ENCODE measurements at places on chromosomes 2 and 18.

GRCh38 chr2:152611458-152612231 is 105.6 kb downstream of the PRPF40A start:
- no peak for DNase-seq

DNA sequence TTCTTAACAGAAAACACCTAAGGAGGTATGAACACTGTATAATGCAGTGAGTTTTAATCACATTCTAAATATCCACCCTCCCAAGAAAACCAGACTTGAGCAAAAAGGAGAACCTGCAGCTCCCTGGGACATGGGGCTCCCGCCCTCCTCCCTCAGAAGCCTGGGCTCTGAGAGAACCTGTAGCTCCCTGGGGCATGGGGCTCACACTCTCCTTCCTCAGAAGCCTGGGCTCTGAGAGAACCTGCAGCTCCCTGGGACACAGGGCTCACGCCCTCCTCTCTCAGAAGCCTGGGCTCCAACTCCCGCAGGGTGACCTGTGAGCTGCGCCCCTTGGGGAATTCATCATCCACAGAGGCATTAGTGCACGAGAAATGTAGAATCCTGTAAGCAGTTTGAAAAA is 222.9 kb downstream of the SNTG2 start:
- DNase-seq, result no peak

GRCh38 chr2:86414996-86415395 is 26.2 kb upstream of the KDM3A start:
- DNase-seq, result no peak

DNA sequence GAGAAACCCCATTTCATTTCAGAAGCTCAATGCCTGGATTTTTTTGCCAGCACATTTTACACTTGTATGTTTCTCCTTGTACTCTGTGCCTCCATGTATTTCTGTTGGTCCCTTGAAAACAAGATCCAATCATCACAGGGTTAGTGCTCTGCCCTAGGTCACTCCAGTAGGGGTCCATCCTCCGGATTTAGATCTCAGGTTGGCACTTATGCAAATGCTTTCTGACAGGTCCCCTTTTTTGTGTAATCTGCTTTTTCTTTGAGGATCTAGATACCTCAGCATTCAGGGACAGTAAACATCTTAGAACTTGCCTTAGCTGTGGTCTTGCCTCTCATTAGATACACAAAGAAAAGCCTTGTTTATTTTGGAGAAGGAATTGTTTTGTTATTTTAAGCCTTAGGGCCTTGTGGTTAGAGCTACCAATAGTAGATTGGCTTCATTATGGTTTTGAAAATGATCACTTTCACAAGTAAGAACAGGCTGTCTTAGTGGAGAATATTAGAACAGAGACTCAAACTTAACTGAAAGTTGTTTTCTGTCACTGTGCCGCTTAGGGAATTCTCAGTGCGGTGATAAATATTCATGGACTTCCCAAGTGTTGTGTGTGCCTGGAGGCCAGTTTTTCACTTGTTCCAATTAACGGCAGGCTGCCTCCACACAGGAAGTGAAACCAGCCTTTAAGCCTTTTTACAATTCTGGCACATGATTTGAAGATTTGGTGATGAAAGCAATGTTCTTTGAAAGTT is 7.8 kb downstream of the MERTK start:
- DNase-seq, result no peak

DNA sequence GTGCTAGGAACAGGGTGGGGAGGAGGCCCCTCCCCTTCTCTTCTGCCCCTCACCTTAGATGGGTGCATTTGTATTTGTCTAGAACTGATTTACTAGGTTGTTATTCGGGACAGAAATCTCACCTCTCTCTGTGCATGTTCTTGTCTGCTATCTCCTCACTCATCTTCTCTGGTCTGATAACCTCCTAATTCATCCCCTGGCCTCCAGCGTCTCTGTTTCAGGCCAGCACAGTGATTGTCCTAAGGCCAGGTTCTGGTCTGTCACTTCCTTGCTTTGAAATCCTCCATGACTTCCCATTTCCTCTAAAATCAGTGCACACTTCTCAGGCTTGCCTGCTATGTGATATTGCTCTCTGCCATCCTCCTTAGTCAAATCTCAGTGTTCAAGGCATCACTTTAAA is 58.4 kb downstream of the CELF4 start:
- no peak for DNase-seq

GRCh38 chr2:129778584-129778877 is 200.9 kb upstream of the RAB6C start:
- DNase-seq, result no peak

DNA sequence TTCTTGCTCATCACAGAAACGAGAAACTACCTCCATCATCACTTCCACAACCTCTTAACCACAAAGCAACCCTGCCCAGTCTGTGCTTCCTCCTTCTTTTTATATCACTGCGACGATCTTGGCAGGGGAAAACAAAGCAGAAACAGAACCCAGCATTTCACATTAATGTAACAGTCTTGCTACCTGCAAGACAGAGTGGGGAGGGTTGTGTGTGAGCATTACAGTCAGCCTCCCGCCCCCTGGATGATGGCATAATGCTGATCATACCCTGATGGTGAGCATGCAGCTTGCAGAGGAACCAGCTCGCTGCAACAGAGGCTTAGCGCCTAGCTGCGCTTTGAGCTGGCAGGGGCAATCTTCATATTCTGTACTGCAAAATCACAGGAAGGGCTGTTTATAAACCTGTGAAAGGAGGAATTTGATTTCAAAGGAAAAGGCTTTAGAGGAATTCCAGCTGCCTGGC is 376.1 kb downstream of the IRS1 start:
- DNase-seq, result no peak

GRCh38 chr2:209348433-209348832 is 75.4 kb upstream of the MAP2 start:
- DNase-seq, result no peak

DNA sequence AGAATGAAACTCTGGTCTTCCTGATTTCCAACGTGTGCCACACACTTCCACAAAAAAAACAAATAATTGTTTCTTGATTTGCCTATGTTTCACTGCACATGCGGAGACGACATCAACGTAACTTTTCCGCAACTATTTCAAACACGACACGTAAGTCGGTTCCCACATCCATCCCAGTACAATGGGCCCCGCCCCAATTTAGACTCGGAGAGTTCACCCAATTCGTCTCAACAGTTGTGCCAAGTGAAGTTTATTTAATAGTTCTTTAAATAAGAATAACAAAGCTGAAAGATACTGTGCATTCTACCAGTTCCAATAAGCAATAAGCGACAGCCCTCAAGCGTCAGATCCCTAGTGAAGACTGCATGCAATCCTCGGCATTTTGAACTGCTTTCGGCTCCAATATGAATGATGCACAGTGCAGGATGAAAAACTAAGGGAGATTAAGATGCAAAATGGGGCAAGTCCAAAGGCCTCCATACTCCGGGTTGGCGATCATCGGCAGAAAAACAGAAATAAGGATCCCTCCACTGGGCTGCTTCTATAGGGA is 664 bp downstream of the CCT4 start:
- no peak for DNase-seq

- no peak for DNase-seq
Observed at GRCh38 chr2:100957996-100958653, 44.0 kb upstream of the RPL31 start.

DNA sequence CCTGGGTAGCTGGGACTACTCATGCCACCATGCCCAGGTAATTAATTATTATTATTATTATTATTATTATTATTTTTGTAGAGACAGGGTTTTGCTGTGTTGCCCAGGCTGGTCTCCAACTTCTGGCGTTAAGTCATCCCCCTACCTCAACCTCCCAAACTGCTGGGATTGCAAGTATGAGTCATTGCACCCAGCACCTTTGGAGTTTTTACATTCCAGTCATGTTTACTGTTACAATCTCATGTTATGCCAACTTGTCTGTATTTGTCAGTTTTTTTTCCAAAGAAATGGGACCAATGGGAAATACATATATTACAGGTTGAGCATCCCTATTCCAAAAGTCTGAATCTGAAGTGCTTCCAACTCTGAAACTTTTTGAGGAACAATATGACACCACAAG is 903.8 kb downstream of the SLC4A3 start:
- DNase-seq, result no peak

- DNase-seq, result no peak
Observed at GRCh38 chr2:26616706-26617587, 24.2 kb downstream of the CIB4 start.

DNA sequence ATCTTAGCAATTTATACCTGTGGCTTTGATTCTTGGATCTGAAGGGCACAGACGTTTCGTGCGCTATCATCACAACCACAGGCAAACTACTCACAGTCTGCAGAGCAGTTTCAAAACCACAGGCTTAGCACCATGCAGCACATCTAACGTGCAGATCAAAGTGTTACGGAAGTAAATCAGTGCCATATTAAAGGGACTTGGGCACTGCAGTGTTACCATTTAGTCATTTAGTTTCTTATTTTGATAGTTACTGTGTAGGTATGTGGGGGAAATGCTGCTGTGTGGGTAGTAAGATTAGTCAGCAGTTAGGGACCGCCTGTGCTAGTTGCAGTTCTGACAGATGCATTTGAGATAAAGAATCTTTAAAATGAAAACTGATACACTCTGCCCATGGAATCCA is 384.0 kb downstream of the NBAS start:
- no peak for DNase-seq

- no peak for DNase-seq
Observed at GRCh38 chr2:101150306-101151145, 656 bp downstream of the TBC1D8 start.

DNA sequence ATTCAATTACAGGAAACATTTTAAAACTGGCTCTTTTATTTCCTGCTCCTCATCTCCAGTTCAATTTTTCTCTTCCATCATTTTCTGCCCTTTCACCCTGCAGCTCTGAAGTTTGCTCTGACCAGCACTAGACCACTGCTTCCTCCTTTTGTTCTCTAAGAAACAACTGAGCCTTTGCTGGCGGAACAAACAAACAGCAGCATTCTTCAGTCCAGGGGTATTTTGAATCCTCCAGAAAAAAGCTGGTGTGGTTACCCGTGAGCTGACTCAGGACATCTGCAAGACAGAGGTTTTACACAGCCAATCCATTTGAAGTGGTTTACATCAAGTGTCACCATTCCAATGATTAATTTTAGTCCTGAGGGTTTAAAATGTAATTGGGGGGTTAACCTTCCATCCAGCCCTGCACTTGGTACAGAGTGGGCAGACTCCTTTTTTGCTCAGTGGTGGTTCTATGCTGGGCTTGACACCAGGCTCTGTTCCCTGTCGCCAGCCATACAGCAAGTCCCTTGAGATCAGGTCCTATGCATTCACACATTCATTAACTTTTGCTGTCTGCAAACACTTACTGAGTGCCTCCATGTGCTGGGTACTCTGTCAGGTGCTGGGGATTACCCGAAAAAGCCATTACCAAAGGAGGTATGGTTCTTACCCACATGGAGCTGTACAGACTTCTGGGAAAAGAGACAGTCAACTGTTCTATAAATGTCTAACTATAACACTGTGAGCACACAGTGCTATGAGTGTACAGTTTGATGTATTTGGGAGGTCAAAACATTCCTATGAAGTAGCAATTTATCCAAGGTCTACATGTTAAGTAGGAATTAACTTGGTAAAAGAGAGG is 909.4 kb upstream of the GYPC start:
- DNase-seq, result no peak

- no peak for DNase-seq
Observed at GRCh38 chr2:46254474-46254873, 42.7 kb upstream of the EPAS1 start.

GRCh38 chr2:46400016-46400415 is 79.3 kb upstream of the TMEM247 start:
- DNase-seq, result no peak

DNA sequence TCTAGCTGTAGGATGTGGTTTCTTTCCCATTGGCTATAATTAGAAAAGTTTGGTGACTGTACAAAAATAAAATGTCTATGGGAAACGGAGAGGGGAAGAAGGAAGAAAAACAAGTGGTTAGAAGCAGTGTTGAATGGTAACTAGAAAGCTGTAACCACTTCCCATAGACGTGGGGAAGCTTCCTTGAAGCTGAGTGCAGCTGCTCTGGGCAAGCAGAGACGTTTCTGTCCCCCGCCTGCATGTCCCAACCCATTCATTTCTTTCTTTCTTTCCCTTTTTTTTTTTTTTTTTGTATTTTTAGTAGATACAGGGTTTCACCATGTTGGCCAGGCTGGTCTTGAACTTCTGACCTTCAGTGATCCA is 367.8 kb upstream of the HS6ST1 start:
- DNase-seq, result no peak

GRCh38 chr2:135285391-135285790 is 233.3 kb downstream of the RAB3GAP1 start:
- DNase-seq, result no peak

GRCh38 chr2:45134014-45134413 is 124.8 kb upstream of the SIX2 start:
- no peak for DNase-seq

- DNase-seq, result no peak
Observed at GRCh38 chr2:120381661-120382060, 35.7 kb downstream of the INHBB start.

- no peak for DNase-seq
Observed at GRCh38 chr18:48565105-48565504, 26.3 kb downstream of the CTIF start.

- DNase-seq, result no peak
Observed at GRCh38 chr2:224025874-224026273, 13.2 kb downstream of the SERPINE2 start.

GRCh38 chr2:142920571-142920970 is 43.1 kb downstream of the KYNU start:
- no peak for DNase-seq

GRCh38 chr18:8229787-8230186 is 379.4 kb upstream of the RAB12 start:
- DNase-seq, result no peak

GRCh38 chr2:191061381-191061980 is 47.5 kb upstream of the STAT1 start:
- no peak for DNase-seq

- DNase-seq, result no peak
Observed at GRCh38 chr2:6785493-6785892, 80.2 kb downstream of the CMPK2 start.

GRCh38 chr2:215435280-215435869 is 493 bp downstream of the FN1 start:
- no peak for DNase-seq

DNA sequence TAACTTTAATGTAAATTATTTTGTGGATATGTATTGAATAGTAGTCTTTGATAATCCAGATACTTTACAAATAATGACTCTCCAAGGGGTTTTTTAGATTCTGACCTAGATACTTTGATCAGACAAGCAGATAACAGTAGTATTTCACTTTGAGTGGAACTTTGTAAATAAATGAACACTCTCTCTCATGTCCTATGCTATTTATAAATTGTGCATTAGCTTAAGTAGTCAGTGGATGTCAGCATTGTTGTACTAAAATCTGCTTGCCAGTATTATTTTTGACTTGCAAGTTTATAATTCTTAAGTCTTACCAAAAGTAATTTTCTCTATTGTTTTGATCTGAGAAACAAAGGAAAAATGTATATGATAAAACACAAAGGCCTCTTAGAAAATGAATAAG is 1113.1 kb upstream of the NRXN1 start:
- DNase-seq, result no peak

- no peak for DNase-seq
Observed at GRCh38 chr2:47021301-47022009, 105.8 kb upstream of the MCFD2 start.

DNA sequence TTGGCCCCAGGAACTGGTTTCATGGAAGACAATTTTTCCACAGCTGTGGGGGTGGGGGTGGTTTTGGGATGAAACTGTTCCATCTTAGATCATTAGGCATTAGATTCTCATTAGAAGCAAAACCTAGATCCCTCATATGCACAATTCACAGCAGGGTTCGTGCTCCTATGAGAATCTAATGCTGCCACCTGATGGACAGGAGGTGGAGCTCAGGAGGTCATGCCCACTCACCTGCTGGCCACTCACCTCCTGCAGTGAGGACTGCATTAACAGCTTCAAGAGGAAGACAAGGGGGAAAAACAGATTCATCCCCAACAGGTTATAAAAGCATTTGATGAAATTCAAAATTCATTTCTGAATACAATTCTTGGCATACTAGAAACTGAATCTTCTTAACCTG is 38.5 kb downstream of the THAP4 start:
- no peak for DNase-seq
